ENCODE measurements at places on chromosomes 5 and 9. TPM values are rescaled to one million over a fixed set of nuclear protein-coding genes. Genes with fewer than 3 reads are reported as not detected.

The PLPP7 gene
- 5.4 TPM for total RNA-seq

DNA sequence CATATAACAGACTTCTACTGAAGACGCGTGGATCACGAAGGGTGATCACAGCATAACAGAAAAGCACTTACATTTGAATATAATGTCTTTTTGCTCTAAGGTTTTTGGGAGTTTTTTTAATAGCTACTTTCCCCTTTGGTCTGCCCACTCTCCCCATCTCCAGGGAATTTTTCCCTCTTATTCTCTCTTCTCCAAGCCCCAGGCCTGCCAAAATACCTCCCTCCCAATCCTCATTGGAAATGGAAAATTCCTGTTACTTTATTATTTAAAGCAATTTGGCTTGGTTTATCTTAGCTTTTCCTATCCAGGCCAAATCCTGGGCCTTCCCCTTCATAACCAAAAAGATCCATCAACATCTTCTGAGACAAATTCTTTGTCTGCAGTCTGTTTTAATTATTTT is 22.3 kb upstream of the SSBP2 start:
- no peak for DNase-seq

DNA sequence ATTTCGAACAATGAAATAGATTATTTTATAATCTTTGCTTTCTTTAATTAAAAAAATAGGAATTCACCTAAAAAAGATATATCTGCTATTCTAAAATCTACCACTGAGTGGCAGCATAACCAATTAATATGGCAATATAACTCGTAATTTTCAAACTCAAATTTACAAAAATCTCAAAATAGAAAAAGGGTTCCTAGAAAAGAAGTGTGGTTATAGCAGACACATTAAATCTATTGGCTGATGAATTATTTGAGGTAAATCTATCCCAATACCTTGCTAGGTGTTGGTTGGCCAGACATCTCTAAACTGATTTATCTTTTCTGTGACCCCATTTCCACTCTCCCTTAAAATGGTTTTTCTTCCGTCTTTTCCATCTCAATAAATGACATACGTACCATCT is 30.2 kb upstream of the NRG2 start:
- DNase-seq, result no peak

DNA sequence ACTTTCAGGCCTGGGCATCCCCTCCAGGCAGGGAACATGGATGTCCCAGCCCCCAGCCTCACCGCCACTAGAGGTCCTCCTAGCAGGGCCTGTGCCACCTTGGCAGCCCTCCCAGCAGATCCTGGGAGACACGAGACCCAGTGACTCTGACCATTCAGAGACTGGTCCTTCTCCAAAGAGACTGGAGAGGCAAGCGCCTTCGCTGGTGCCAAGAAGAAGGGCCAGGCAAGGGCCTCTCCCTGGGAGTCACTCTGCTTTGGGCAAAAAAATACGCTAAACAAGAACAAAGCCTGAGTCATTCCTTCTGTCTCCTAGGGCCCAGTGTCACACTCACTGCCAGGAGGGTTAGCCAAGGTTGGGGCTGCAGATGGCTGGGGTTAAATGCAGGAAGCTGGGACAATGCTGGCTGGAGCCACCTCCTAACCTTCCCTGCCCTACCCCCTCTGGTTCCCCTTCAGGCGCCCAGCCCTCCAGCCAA is 35.3 kb upstream of the SMIM23 start:
- DNase-seq, result peak; percentile 58

DNA sequence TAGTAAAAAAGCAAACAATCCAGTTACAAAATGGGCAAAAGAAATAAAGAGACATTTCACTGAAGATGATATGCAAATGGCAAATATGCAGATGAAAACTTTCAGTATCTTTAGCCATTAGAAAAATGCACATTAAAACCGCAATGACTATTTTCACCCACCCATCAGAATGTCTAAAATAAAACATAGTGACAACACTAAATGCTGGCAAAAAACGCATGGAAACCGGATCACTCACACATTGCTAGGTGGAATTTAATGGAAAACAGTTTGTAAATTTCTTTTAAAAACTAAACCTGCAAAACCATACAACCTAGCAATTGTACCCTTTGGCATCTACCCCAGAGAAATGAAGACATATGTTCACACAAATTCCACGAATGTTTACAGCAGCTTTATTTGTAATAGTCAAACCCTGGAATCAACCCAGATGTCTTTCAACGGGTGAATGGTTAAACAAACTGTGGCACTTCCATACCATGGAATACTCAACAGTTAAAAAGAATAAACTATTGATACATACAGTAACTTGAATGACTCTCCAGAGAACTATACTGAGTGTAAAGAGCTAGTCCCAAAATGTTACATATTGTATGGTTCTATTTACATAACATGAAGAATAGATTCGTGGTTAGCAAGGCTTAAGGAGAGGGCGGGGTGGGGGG is 17.2 kb upstream of the PAM start:
- DNase-seq, result no peak

The GPBP1 gene
- total RNA-seq, result 75.5 TPM

The FCN2 gene
- total RNA-seq, result not detected

GRCh38 chr9:127491516-127491915 is 40.2 kb downstream of the LRSAM1 start:
- DNase-seq, result no peak

The MZB1 gene
- total RNA-seq, result not detected

DNA sequence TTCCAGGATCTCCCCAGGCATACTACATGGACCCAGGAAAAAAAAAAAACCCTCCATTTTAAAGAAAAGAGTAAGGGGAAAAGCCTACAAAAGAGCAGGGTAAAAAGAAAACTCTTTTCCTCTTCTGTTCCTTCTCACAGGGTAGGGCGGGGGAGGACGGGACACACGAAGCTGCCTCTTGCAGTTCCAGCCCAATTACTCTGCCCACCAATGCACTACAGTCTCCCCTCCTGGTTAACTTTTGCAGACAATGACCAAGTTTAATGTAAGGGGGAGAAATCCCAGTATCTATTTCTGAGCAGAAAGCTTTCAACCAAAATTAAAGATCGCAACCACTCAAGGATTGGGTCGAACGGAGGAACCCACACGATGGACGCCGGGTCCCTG is 1.3 kb downstream of the BRD3 start:
- DNase-seq, result no peak

The TUSC1 gene
- not detected for total RNA-seq

- no peak for DNase-seq
These were observed 68.6 kb upstream of the LRRTM2 start for GRCh38 chr5:138943599-138944173.

DNA sequence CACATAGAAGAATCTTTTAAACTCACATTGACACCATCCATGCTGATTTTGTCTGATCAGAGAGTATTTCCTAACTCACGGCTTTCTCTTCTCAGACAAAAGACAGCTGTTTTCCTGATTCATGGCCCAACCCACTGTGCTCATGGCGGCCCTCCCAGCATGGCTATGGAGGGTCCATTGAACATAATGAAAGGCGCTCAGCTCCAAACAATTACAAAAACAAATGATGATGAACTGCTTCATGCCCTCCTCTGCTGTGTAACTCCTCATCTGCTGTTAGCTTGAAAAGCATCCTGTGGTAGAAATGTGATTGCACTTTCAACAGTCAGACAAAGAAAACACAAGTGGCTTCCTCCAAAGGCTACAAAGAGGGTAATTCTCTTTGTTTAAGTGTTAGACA is 673.8 kb downstream of the PRELID2 start:
- no peak for DNase-seq

GRCh38 chr5:44046619-44047364 is 342.4 kb downstream of the FGF10 start:
- no peak for DNase-seq

- DNase-seq, result peak; percentile 51
These were observed 110.7 kb upstream of the MAMDC2 start for GRCh38 chr9:69932901-69933300.

The SLC27A6 gene
- total RNA-seq, result 1.1 TPM

The SHROOM1 gene
- 8.2 TPM for total RNA-seq

- DNase-seq, result no peak
These were observed 32.9 kb downstream of the ACER2 start for GRCh38 chr9:19441730-19442129.

The SLCO6A1 gene
- 0.48 TPM for total RNA-seq

The DOLPP1 gene
- 19.5 TPM for total RNA-seq

DNA sequence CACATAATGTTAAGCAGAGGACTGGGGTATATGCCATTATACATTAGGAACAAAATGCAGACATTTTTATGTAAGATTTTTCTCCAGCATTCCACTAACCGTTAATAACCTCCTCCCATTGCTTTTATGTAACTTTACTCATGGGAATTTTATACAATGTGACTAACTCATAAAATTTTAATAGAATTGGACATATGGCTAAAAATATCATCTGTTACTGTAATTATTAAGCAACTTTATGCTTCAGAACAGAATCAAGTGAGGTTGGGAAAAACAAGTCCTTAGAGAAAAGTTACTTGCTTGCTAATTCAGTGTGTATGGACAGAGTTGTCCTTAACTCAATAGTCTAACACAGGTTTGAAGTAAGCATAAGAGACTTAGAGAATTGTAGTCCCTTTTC is 54.8 kb upstream of the PCSK1 start:
- DNase-seq, result no peak

The PROB1 gene
- 0.17 TPM for total RNA-seq

DNA sequence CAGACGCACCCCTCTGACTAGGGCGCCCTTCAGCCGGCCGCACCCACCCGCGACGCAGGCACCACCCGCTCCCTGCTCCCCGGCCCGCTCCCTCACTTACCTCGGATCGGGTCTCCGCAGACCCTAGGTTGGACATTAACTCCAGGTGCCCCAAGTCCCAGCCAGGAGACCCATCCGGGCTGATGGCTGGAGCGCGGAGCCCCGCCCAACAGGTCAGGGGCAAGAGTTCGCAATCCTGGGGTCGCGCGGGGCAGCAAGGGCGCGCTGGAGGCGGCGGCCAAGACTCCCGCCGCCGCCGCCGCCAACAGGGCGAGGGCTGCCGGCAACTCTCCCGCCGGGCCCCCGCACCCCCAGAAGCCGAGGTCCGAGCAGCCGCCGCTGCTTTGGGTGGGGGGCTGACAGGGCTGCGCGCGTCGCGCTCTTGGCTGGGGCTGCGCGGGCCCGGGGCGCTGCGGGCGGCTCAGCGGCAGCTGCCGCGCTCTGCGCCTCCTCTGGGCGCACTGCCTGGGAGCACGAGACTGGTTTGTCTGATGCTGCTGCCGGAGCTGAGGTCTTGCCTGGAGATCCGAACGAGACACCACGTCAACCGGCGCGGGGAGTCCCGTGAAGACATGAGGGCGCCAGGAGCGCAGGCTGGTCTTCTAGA is at the start of gene GDNF:
Gene GDNF (minus strand): TSS at position 635 of the 646 bp plus-strand sequence. CDS start 5,245 bp downstream, outside the sequence.
- DNase-seq, result peak; percentile 69

The PCDHAC2 gene
- total RNA-seq, result 1.2 TPM

GRCh38 chr5:80763211-80763610 is 108.4 kb upstream of the DHFR start:
- DNase-seq, result no peak

DNA sequence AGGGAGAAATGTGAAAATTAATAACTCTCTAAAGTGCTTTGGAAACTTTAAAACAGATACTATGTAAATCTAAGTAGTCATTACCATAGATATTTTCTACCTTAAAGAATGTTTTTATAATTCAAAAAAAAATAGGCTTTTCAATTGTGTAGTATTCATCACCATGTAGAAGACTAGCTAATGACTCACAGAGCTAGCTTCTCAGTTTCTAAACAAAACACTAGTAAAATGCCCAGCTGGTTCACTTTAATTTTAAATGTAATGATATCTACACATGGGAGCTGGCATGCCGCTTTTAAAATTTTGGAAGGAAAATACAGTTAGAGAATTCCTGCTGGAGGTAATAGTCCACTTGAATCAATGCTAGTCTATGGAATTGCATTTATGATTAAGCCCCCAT is 509.8 kb downstream of the CSNK1G3 start:
- DNase-seq, result no peak

DNA sequence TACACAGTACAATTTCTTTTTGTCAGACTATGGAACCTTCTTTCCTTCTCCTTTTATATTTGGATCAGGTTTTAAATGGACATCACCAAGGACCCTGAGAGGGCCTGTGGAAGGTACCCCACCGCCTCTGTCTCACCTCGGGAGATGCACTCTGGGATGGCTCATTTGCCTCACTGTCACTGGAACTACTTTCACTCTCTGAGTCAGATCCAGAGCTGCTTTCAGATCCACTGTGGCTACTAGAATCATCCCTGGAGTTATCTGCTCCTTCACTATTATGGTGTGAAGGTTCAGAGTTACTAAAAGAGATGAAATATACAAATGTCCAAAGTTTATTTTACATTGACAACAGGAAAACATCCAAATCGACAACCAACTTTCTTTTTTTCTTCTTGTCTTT is 24.6 kb downstream of the LEAP2 start:
- no peak for DNase-seq

GRCh38 chr9:85703398-85703797 is 38.4 kb downstream of the AGTPBP1 start:
- no peak for DNase-seq

The PDGFRB gene
- total RNA-seq, result 9.4 TPM

- DNase-seq, result no peak
These were observed 1154.8 kb upstream of the CDH18 start for GRCh38 chr5:21142791-21143190.

The HACD4 gene
- total RNA-seq, result not detected

GRCh38 chr9:88429595-88430430 is 41.6 kb downstream of the SPIN1 start:
- no peak for DNase-seq

DNA sequence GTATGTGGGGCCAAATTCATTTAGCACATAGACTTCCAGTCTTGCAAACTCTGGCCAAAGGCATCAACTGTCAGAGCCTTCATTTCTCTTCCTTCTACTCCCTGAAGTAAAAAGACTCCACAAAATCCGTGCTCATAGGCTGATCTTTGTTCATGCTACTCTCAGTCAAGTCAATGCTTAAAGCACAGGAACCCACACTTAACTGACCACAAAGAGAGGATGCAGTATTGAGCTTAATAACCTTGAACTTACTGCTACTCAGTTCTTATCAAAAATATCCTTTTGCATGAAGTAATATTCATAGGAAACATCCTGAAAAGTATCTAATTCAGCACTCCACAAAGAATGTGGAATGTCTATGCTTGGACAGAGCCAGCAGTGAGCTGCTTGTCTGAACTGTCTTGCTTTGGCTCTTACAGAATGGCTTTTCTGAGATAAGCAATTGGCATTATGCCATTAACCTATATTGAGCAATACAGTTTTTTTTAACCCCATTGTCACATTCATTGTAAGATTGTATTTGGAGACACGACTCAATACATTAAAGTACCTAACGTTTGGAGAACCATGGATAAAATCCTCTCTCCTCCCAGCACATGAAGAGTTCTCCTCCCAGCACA is 21.7 kb downstream of the LPAR1 start:
- no peak for DNase-seq

The GZMA gene
- total RNA-seq, result 1.8 TPM

DNA sequence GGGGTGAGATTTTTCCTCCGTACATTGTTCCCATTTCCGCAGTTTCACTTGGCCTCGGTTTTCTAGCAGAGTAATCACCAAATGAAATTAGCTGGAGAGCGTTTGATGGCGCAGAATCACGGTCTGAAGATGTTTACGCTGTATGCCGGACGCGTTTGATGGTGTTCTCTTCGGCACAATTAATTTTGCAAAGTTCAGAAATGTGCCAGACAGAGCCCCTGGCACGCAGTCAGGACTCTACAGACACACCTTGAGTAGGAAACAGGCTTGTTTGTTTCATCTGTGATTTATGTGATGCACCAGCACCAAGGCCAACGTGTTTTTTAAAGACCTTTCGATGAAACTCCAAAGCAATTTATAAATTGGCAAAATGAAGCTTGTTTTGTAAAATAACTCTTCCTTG is 863 bp upstream of the LIFR start:
- no peak for DNase-seq
